ENCODE measurements at places on chromosomes 6 and 20.

DNA sequence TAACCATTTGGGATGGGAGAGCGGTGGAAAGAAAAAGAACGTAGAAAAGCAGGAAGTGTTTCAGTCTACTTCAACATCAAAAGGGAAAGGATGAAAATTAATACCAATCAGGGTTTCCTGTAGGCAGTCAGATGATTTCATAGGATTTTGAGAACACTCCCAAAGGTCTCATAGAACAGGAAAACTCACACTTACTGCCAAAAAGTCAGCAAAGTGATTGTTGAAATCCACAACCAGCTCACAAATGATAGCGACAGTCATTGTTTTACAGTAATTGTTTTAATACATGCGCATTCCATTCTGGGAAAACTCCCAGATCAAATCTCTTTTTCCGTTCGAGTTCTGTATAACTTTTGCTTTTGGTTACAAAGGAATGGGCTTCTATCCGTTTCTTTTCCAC lies 5.3 kb upstream of the CNKSR3 start:
- DNase-seq, result no peak

DNA sequence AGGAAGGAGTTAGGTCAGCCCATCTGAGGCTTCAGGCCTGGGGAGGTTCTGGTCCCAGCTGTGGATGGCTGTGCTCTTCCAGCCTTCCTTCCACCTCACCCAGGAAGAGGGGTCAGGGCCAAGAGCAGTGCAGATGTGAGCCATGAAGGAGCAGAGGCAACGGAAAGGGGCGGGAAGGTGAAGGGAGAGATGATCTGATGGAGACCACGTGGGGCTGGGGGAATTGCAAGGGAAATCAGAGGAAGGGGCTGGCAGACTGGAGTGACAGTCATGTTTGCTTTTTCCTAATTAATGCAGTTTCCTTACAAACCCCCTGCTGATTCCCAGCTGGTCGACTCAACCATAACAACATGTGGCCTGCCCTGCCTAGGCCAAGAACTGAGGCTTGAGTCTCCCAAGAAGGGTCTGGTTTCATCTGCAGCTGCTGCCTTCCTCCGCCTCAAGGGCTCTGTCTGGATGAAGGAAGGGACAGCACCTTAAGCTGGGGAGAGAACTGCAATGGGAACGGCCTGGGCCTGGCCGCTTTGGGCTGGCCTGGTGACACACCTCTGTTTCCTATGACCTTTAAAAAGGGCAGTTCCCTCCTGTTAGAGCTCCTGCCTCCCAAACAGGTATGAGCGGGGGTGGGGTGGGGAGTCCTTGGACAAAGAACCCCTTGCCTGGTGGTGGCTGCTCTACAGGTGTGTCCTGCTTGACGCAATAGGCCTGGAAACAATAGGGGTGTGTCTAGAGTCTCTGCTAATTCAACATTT lies 7.8 kb upstream of the MRPS18A start:
- no peak for DNase-seq

DNA sequence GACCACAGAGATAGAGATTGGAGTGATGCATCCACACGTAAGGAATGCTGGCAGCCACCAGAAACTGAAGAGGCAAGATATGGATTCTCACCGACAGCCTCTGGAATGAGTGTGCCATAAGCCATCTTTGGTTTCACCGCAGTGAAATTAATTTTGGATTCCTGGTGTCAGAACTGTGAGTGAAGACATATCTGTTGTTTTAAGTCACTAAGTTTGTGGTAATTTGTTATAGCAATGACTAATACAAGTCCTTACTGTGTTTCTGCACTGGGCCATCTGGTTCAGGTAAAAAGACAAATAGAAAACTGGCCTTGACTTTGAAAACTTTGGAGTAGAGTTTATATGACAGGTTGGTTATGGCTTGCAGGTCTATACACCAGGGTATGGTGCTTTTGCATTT lies 261.9 kb downstream of the PHF3 start:
- DNase-seq, result no peak

DNA sequence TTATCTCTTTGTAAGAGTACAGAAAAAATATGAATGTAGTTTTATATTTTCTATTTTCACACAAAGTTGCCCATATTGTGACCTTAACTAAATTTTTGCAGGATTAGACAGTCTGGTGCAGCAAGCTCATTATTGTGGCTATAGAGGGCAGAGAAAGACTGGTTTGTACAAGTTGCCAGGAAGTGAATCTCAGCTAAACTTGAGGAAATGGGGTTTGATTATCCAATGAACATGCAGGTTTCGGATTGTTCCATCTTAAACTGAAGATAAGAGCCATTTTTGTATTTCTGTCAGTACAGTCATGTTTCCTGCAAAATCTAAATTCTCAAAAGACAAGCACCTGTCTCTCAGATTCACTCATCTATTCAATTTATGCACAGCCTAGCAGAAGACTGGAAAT lies 390.9 kb downstream of the MMUT start:
- no peak for DNase-seq

DNA sequence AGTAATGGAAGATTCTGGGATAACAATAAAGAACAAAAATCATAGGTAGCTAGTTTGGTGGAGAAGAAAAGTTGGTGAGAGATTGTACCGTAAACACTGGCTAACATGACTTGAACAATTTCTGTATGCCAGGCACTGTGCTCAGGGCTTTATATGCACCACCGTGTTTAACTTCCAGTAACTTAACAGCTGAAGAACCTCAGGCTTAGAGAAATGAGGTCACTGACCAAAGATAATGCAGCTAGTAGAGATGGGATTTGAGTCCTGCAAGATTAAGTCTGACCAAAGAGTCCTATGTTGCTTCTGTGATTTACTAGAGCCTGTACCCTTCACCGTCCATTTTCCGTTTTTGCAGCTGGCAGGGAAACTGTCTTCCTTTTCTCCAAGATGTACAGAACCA lies 2.7 kb downstream of the CSTF1 start:
- DNase-seq, result no peak

DNA sequence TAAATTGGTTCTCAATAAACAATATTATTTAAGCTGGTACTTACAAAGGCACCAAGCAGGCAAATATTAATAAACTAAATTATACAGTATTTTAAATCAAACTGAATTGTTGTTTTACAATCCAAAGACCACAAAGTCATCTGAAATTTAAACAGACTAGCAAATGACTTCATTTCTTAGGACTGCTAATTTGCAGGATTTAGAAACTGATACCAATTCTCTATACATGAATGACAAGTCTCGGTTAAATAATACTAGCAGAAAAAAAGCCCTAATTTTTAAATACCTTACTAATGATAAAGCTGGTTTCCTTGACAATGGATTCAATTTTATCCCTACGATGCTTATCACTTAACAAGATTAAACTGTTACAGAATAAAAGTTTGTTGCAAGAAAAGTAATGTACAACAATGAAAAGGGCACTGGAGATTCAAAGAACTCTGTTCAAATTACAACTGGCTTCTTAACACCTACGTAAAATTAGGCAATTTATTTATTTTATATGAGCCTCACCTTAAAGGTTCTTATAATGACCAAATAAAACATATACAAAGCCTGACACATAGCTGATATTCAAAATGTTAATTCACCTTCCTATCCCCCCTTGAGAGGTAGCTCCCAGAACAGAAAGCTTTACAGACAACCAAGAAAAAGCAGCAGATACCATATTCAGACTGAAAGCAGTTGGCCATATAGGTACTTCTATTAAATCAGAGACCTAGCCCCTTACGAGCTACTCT lies 33.1 kb downstream of the HBS1L start:
- no peak for DNase-seq

GRCh38 chr6:157974967-157975366 lies 6.7 kb upstream of the SYNJ2 start:
- no peak for DNase-seq

DNA sequence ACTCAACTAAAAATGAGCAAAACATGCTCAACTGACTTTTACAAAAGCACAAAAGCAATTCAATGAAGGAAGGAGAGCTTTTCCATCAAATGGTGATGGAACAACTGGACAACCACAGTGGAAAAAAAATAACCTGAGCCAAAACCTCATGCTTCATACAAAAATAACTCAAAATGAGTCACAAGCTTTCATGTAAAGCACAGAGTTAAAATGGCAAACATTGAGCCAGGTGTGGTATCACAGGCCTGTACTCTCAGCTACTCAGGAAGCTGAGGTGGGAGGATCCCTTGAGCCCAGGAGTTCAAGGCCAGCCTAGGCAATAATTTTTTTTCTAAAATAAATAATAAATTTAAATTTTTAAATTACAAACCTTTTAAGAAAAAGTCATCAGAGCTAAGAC lies 18.4 kb upstream of the HLA-G start:
- DNase-seq, result no peak

- DNase-seq, result no peak
These were observed 12.9 kb downstream of the CDYL start for GRCh38 chr6:4788953-4789584.

- no peak for DNase-seq
These were observed 1.1 kb upstream of the MAS1L start for GRCh38 chr6:29488874-29489273.

- DNase-seq, result no peak
These were observed 6.5 kb downstream of the C20orf202 start for GRCh38 chr20:1209447-1210387.

DNA sequence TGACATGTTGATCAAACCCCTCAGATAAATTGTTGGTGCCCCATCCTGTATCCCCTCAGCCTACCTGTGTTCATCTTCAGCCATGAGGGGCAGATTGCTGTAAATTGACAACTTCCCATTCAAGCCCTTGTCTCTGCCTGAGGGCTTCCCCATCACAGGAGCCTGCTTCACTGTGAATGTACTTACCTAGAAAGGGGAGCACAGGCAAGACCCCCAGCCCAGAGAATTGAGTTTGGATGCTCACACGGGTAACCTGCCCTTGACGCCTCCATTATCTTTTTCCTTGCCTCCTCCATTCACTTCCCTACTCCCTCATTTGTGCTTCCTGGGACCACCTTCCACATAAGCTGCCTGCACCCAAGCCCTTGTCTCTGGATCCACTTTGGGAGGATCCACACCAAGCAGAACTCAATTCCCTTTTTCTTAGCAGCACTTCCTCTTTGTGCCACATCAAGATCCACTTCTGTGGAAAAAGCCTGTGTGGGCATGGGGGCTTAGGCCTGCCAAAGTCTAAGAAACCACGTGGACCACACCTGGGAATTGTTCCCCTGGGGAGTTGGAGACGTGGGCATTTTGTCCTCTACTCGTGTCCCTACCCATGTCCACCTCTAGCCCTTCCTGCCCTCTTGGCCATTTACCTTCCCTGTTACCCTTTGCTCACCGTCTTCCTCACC lies 103.4 kb upstream of the FOXA2 start:
- no peak for DNase-seq

DNA sequence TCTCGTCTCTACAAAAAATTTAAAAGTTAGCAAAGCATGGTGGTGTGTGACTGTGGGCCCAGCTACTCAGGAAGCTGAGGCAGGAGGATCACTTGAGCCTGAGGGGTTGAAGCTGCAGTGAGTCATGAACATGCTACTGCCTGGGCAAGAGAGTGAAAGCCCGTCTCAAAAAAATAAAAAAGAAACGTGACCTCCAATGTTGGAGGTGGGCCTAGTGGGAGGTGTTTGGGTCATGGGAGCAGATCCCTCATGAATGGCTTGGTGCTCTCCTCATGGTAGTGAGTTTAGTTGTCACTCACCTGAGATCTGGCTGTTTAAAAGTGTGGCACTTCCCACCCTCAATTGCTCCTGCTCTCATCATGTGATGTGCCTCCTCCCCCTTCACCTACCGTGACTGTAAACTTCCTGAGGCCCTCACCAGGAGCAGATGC lies 24.3 kb downstream of the RBL1 start:
- DNase-seq, result peak; percentile 18

DNA sequence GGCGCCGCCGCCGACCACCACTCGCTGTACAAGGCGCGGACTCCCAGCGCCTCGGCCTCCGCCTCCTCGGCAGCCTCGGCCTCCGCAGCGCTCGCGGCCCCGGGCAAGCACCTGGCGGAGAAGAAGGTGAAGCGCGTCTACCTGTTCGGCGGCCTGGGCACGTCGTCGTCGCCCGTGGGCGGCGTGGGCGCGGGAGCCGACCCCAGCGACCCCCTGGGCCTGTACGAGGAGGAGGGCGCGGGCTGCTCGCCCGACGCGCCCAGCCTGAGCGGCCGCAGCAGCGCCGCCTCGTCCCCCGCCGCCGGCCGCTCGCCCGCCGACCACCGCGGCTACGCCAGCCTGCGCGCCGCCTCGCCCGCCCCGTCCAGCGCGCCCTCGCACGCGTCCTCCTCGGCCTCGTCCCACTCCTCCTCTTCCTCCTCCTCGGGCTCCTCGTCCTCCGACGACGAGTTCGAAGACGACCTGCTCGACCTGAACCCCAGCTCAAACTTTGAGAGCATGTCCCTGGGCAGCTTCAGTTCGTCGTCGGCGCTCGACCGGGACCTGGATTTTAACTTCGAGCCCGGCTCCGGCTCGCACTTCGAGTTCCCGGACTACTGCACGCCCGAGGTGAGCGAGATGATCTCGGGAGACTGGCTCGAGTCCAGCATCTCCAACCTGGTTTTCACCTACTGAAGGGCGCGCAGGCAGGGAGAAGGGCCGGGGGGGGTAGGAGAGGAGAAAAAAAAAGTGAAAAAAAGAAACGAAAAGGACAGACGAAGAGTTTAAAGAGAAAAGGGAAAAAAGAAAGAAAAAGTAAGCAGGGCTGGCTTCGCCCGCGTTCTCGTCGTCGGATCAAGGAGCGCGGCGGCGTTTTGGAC lies 2.0 kb downstream of the SOX4 start:
- no peak for DNase-seq

GRCh38 chr20:31858760-31859083 lies 11.6 kb downstream of the DUSP15 start:
- DNase-seq, result no peak

DNA sequence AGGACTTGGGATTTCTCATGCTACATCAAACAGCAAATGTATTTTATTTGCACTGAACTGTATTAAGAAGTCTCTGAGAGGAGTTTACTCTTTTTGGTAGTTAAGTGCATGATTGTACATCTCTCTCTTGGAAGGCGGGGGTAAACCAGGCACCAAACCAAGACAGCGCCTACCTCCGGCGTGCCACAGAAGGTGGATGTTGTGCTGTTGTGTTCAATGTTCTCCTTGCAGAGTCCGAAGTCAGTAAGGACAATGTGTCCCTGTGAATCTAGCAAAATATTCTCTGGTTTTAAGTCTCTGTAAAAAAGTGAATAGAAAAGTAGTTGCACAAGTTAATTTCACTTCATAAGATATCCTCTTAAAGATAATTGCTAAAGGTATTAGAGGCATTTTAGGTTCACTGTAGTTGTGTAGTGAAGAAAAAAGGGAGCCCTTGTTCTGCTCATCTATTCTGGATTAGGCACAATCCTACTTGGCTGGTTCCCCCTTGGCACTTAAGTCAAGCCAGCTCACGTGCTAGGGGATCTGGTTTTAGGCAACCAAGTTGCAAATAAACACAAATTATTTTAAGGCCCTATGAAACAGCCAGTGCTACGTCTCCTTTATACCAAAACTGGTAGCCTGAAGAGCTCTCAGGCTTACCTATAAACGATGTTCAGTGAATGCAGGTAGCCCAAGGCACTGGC lies 119.7 kb upstream of the SLC2A12 start:
- no peak for DNase-seq

DNA sequence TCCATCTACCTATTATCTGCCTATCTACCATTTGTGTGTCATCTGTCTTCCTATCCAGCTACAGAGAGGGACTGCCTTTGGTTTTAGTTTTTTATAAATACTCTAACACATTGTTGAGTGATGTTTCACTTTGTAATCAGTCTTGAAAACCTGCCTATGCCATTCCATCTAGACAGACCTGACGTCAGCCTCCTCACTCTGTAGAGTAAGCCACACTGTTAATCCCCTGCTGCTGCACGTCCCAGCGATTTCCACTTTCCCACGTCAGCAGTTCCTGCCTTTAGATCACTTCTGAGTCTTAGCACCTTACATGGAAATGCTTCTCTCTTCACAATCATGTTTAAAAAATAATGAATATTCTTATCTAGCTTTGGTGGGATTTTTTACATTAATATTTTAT lies 54.8 kb downstream of the PLG start:
- no peak for DNase-seq

All from AG09309 (cell line).